Hypothalamus (tissue), 51 donors: ENCODE measurements at places on chromosomes 2 and 18.

DNA sequence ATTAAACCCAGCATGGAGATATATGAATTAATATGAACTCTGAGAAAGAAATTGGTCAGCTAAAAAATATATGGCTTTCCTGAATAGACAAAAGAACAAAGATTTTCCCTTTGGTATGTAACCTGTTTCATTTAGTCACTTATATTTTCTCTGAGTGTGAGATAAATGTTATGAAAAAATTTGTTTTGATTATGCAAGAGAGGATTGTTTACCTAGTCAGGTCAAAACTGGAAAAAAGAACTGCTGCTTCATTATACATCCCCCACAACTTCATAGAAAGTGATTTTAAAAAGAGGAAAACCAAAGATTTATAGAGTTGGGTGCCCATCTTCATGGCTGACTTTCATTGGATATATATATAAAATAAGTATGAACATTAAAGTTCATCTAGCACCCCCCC is 242.2 kb upstream of the FN1 start:
- no peak for DNase-seq

- no peak for DNase-seq
Measured at GRCh38 chr18:46250812-46251173, 146.6 kb downstream of the HAUS1 start.

GRCh38 chr2:240477916-240478315 is 42.5 kb downstream of the GPC1 start:
- no peak for DNase-seq

DNA sequence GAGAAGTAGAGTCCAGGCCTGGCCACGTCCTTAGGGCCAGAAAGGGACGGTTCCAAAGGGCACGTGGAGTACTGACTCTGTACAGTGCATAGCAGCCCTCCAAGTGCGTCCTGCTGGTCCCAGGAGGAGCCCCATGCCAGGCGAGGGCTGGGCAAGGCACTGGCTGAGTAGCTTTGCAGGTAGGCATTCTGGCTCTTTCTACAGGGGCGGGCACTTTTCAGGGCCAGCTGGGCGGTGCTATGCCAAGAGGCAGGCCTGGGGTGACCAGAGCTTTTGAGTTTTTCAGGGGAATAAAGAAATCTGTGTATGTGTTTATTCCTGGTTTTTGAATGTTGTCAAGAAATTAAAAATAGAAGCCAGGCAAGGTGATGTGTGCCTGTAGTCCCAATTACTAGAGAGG is 15.4 kb upstream of the GLI2 start:
- DNase-seq, result no peak

DNA sequence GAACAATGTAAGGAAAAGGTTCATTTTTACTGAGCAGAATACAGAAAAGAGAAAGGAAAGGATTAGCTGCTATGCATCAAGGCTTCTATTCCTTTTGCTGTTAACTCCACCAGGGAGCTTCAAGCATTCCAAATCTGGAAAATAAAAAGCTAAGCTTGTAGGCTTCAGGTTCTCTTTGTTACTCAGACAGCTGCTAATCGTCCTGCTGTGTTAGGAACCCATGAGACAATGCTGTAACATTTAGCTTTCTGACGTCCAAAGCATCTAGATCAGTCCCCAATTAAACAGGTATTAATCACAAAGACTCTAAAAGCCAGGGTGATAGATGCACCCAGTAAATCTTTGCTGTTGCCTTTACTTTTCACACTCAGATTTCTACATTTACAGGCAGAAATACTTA is 103.8 kb downstream of the EPHA4 start:
- DNase-seq, result no peak

DNA sequence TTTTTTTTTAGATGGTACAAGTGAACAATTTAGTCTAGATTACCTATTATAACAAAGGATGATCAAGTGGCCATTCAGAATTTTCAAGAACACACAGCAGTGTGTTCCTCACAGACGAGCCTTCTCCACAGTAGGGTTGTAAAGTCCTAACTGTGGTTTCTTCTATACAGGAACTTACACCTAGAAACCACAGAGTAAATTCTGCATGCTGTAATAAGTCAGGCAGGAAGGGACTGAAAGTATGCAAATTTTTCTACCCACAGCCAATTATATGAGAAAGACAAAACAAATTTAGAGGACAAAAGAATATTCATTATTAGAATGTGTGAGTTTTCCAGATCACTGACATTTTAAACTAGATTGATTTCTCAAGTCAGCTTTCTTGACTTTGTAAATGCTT is 99.5 kb downstream of the RBMS1 start:
- DNase-seq, result no peak

GRCh38 chr2:121284463-121285449 is at the start of gene TFCP2L1:
Gene TFCP2L1, minus strand, starts transcription at chr2:121285202. Its CDS starts 93 bp downstream, at chr2:121285109.
- no peak for DNase-seq

- DNase-seq, result no peak
Measured at GRCh38 chr2:50783111-50783510, 248.8 kb downstream of the NRXN1 start.

DNA sequence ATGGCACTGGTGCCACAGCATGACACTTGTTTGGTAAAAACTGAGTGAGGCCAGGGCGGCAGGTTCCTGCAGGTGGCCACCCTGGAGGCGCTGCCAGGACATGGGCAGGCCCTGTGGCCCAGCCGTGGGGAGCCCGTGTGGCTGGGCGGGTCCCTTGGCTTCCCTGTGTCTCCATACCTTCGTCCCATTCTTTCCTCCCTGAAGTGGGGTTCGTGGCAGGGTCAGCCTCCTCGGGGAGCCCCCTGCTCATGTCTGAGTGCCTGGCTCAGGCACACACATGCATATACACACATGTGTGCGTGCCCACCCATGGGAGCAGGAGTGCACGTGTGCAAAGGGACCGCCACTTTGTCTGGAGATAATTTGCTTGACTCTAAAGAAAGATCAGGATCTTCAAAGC is 86.5 kb upstream of the HDAC4 start:
- no peak for DNase-seq

GRCh38 chr2:71852141-71852711 is 295.4 kb downstream of the CYP26B1 start:
- no peak for DNase-seq

DNA sequence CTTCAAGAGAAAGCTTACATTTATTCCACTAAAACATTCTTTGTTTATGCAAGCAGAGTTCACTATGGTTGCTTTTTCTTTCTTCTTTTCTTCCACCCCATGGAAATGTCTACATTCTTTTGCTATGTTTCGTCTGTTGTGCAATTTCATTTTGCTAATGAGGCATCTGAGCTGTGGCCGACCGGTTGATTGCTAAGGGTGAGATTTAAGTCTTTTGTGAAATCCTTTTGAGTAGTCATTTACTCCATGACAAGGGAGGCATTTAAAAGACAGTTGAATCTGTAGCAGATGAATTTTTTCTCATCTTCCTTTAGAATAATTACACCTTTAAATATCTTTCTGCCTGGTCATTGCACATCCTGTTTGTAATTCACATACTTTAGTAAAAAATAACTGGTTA is 324.1 kb upstream of the THUMPD2 start:
- DNase-seq, result no peak

- no peak for DNase-seq
Measured at GRCh38 chr18:56992777-56993176, 154.1 kb upstream of the BOD1L2 start.

DNA sequence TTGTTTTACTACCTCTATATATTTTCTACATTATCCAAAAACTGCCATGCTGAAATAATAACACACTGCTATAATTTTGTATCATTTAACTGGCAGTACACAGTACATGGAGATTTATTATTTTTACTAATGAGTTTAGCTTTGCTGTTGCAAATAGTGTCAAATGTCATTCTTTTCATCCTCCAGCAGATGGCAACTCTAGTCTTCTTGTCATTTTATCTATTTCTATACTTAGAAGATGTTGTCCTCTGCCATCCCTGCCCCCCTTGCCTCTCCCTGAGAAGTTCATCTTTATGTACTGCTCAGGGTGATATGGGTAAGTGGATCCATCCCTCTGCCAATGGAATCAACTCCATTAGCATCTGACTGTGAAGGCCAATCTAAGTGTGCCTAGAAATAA is 21.7 kb upstream of the LRRTM1 start:
- no peak for DNase-seq

DNA sequence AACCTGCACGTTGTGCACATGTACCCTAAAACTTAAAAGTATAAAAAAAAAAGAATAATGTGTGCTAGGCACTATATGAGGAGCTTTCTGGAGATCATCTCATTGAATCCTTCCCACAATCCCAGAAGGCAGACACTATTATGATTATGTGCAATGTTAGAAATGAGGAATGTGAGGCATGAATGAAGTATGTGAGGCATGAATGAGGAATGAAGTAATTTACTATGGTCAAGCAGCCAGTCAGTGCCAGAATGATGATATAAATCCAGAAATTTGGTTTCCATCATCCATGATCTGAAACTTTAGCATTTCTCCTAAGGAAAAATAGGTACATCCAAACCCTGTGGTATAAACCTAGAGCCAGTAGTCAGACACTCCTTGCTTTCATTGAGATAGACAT is 42.0 kb downstream of the CCDC148 start:
- DNase-seq, result no peak

DNA sequence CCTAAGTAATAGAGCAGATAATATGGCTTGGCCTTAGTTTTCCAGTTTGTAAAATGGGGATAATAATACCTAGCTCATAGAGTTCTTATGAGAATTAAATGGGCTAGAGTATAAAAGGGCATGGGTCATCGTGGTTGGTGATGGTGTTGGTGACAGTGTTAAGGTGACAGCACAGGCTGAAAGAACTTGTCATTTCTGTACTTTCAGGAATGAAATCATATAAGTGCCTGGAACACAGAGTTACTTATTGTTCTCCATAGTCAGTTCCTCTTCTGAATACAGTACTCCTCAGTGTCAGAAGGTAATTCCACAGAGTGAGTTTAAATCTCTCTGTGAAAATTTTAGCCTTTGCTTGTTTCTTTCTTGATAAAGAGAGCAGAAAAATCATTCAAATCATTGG is 42.4 kb downstream of the KIF5C start:
- DNase-seq, result no peak

DNA sequence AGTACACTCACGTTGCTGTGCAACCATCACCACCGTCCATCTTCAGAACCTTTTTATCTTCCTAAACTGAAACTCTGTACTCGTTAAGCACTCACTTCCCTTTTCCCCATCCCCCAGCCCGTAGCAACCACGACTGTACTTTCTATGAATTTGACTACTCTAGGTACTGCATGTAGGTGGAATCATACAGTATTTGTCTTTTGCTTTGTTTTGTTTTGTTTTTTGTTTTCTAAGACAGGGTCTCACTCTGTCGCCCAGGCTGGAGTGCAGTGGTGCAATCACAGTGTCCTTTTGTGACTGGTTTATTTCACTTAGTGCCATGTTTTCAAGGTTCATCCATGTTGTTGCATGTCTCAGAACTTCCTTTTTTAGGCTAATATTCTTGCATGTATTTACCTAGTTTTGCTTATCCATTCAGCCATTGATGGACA is 7.0 kb upstream of the TYMS start:
- DNase-seq, result no peak

GRCh38 chr2:101657787-101658186 is 39.7 kb upstream of the MAP4K4 start:
- DNase-seq, result no peak

GRCh38 chr2:102418421-102418961 is 4.5 kb upstream of the IL18RAP start:
- DNase-seq, result no peak

GRCh38 chr18:37434161-37434860 is 131.3 kb downstream of the CELF4 start:
- DNase-seq, result no peak

DNA sequence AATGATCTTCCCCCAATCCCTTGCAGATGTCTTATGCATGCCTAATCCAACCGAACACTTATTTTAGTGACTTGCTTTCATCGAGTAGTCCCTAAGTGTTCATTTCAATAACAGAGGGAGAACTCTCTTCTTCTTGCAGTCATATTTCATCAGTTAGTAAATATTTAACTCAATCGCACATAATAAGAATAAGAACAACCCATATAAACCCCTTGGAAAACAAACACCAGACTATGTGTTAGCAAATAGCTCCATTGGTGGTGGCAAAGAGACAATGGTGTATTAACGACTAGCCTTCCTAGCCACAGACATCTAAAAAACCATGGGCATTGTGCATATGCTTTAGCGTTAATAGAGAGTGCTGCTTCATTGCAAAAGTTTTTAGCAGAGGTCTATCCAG is 725.8 kb downstream of the BCL11A start:
- DNase-seq, result no peak
